ENCODE measurements at places on chromosomes 2 and 18. TPM values are rescaled to one million over a fixed set of nuclear protein-coding genes. Genes with fewer than 3 reads are reported as not detected.

DNA sequence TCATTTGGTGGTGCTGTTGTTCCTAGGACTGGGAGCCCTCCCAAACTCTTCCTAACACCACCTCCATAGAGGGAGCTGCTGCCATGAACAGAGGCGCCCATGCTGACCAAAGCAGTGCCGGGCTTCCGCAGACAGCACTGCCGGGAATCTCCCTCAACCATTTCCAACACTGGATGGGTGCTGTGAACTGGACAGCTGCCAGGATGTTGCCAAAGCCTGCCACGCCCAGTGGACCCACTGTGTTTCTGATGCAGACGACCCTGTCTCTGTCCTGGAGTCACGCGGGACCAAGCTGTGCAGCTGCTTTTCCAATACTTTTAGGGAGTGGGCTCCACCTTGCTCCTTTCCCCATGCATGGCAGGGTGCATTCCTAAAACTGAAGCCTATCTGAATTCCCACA lies 16.9 kb upstream of the GNAL start:
- DNase-seq: no peak

- no peak for DNase-seq
Observed at GRCh38 chr2:180247658-180248057, 240.6 kb upstream of the CWC22 start.

- DNase-seq: no peak
Observed at GRCh38 chr2:66433945-66434678, 813 bp upstream of the MEIS1 start.

DNA sequence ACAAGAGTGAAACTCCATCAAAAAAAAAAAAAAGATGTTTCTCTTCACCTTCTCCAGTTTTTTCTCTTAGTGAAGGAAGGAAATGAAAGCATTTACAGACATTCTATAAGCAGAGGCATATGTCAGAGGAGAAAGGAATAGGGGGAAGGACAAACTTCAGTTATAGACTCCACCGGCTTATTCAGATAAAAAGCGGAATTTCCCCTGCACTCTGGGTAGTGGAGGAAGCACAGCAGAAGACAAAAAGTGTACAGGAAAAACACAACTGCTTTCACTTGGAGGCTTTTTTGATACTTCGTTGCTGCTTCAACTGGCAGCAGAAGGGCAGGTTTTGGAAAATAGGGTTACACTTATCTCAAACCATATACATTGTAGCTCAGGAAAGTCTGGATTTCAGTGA lies 3.2 kb upstream of the MGAT4A start:
- DNase-seq: no peak

GRCh38 chr2:197184959-197185586 lies 125.5 kb downstream of the ANKRD44 start:
- no peak for DNase-seq

DNA sequence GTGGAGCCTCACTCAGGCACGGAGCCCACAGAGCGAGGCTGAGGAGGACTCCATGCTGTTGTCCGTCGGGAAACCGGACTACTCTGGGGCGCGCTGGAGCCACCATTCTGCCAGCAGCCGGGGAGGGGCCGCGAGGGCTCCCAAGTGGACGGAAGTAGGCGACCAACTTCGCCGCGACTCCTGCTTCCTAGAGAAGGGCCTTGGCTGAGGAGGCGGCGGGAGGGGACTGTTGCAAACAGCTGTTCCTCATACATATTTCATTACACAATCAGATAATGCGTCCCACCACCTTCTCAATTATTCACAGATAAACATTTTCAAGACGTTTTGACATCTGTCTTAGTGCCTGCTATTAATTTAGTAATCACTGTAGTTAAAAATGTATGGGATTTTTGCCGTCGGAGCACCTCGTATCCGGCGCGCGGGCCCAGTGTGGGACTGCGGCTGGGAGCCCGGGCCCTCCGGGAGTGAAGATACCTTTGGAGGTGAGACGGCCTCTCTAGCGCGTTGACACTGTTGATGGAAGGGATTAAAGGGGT lies 11.7 kb upstream of the SIX3 start:
- DNase-seq: no peak

GRCh38 chr2:227655454-227655853 lies 11.2 kb upstream of the SCYGR5 start:
- no peak for DNase-seq

- DNase-seq: no peak
Observed at GRCh38 chr2:70360661-70361270, 58.9 kb upstream of the FAM136A start.

DNA sequence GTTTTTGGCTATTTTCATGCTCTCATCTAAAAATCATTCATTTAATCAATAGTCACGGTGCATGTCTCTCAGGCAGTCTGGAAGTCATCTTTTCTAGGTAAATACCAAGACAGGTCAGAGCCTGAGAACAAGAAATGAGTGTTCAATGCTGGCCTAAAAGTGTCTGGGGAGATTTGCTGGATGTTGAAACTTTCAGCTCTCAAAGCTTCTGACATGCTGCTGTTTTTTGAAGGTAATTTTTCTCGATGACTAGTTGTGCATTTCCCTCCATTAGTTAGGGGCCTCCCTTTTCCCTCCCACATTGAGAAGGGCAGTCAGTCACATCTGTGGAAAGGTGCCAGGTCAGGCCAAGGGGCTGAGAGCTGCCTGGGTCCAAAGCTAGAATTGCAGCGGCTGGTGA lies 115.6 kb downstream of the LPIN1 start:
- peak; percentile 68 for DNase-seq

GRCh38 chr2:205679410-205680009 lies 2.8 kb upstream of the NRP2 start:
- no peak for DNase-seq

DNA sequence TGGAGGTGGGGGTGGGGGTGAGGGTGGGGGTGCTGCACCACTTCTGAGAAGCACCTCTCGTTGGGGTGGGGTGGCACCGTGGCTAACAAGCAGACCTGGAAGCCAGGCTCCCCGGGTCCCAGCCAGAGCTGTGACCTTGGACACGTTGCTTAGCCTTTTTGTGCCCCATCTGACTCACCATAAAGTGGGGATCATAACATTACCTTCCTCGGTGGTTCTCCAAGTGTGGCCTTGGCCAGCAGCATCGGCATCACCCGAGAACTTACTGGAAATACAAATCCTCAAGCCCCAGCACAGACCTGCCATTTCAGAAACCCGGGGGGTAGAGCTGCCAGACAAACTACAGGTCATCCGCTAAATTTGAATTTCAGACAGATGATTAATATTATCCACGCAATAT lies 58.7 kb upstream of the SLC66A3 start:
- no peak for DNase-seq

DNA sequence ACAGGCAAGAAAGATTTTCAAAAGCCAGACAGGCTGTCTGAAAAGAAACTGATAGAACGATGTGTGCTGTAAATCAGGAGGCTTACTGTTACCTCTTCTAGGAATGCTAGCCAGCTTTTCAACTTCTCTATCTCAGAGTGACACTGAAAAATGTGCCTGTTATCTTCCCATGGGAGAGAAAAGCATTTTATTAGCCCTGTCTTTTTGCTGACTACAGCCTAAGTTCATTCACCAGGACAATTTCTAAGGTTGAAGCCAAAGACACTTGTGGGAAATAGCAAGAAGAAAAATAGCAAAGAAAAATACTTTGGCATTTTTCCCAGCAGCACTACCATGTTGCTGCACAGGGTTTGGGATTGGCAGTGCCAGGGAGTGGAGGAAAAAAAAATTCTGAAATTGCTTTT lies 34.0 kb downstream of the ABCB11 start:
- no peak for DNase-seq

DNA sequence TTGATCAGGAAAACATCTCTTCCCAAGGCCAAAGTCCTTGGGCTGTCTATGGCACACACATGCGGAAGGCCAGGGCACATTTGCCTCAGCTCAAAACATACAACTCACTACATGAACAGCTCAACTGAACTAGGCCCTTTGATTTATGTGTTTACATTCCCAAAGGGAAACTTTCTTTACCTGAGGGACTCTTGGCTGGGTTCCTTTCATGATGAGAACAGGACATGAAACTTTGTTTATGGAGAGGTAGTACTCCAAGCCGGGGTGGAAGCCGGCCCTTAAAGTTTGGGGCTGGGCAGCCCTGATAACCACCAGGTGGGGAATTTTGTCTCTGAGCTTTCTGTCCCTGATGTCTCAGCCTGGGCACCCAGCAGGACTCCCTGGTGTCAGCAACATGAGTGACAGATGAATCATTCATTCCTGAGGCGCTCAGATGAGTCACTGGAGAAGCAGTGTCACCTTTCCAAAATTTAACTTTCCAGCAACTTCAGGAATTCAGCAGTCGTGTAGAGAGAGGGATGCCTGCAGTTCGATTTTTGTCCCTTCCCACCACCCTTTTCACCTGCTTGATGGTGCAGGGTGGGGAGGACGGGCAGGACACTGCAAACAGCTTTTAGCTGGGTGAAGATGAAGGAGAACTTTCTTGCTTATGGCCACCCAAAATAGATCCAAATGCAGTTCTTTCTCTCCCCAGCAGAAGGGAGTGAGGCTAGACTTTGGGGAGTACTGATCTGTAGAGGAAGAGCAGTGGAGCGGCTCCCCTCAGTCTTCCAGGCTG lies 331.6 kb downstream of the DYSF start:
- DNase-seq: no peak

- DNase-seq: peak; percentile 3
Observed at GRCh38 chr18:24488824-24489493, 28.5 kb downstream of the HRH4 start.

- no peak for DNase-seq
Observed at GRCh38 chr2:203480623-203481022, 54.5 kb downstream of the RAPH1 start.

DNA sequence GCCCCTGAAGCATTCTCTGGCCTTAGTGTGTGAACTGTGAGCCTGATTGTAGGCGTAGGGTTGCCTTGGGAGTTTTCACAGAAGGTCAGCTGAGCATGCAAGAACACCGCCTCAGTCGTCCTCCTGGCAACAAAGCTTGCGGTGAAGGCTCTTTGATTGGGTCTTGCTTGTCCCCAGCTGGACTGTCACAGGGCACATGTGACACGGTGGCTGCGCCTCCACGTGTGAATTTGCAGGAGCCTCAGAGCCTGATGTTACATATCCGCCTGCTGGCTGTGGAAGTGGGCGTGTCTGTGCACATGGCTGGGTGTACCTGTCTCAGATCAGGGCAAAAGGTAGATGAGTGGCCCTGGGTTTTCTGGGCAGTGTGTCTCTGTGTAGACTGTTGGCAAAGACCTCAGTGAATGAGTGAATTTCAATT lies 228.7 kb downstream of the HAUS1 start:
- DNase-seq: no peak

DNA sequence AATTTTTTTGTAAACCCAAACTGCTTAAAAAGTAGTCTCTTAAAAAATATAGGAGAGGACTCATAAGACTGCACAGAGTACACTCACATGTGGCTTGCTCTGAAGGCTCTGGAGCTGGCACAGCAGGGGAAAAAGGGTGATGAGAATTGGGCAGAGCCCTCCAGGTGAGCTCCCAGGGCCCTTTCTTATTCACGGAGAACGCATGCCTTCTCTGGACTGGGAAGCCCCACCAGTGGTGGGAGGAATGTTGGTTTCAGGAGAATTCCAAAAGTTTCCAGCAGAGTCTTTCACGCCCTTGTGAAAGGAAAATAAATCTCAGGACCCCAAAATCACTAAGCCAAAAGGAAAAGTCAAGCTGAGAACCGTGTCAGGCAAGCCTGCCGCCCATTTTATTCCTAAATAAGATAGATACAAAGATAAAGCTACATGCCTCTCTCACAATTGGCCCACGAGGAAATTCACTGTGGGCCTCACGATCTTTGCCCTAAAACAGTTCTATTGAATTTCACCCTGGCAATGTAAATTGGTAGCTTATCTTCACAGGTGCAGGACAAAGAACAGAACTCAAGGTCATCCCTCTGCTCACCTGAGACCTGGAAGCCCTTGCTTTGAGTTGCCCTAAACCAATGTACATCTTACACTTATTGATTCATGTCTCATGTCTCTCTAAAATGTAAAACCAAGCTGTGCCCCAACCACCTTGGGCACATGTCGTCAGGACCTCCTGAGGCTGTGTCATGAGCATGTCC lies 15.5 kb upstream of the MC5R start:
- no peak for DNase-seq

LRP2 gene
- 0.15 TPM for total RNA-seq

MC4R gene
- not detected for total RNA-seq

CMPK2 gene
- 3.9 TPM for total RNA-seq

TRABD2A gene
- total RNA-seq: 5.0 TPM

SLC5A7 gene
- total RNA-seq: not detected

CROCC2 gene
- not detected for total RNA-seq

COL6A3 gene
- total RNA-seq: 0.43 TPM

ANTXR1 gene
- 0.32 TPM for total RNA-seq

Data from GM12878 (cell line).